ENCODE measurements at places on chromosomes 7 and 10.

- no peak for DNase-seq
Measured at GRCh38 chr7:102320181-102320580, 33.5 kb downstream of the SH2B2 start.

DNA sequence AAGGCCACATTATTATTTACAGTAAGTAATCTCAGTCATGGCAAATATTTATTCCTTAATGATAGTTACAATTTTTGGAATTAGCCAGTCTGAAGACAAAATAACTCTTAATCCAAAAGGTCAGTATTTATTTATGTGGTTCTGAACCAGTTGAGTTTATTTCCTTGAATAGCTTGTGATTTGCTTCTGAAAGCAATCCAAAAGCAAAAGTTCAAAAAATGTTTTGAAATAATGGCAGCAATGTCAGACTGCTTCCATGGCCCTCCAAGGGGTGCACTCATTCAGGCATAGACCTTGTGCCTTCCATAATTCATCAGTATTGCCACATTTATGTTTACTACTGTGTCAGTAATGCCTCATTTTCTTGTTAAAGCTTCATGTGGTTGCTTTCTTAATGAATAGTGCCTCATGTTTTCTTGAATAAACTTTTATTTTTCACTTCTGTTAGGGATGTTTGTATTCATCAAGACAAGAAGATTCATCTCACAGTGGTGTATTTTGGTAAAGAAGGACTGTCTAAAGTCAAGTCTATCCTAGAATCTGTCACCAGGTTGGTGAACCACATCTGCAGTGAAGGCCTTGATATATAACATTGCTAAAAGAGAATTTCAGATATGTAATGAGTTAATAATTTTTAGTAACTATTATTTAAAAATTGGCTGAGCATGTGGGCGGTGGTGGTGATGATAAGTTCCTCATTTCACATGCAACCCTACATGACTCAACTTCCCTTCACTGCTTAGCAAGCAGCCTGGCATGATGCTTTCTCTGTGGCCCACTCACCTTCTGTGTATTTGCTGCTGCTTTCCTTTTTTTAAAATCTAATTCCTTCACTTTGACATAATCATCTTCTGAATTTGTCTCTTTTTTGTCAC lies 22.0 kb downstream of the CSGALNACT2 start:
- DNase-seq, result peak; percentile 90

DNA sequence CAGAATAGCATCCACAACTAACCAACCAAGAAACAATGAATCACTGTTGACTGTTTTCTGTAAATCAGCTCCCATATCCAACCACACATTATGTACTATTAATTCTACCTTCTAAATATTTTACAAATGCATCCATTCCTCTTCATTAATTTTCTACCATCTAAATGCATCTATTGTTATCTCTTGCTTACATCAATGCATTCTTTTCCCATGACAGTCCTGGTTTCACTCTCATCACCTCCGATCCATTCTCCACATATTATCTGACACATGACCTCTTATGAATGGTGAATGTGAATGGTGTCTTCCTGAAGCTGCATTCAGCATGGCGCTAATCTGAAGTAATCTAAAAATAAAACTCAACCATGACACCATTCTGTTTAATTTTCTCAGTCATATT lies 153.8 kb upstream of the CALCR start:
- DNase-seq, result no peak

GRCh38 chr7:1716263-1717094 lies 46.4 kb downstream of the ELFN1 start:
- no peak for DNase-seq

- peak; percentile 70 for DNase-seq
Measured at GRCh38 chr7:116122972-116123595, 87.3 kb upstream of the TES start.

- peak; percentile 8 for DNase-seq
Measured at GRCh38 chr7:82183634-82184033, 259.9 kb downstream of the CACNA2D1 start.

DNA sequence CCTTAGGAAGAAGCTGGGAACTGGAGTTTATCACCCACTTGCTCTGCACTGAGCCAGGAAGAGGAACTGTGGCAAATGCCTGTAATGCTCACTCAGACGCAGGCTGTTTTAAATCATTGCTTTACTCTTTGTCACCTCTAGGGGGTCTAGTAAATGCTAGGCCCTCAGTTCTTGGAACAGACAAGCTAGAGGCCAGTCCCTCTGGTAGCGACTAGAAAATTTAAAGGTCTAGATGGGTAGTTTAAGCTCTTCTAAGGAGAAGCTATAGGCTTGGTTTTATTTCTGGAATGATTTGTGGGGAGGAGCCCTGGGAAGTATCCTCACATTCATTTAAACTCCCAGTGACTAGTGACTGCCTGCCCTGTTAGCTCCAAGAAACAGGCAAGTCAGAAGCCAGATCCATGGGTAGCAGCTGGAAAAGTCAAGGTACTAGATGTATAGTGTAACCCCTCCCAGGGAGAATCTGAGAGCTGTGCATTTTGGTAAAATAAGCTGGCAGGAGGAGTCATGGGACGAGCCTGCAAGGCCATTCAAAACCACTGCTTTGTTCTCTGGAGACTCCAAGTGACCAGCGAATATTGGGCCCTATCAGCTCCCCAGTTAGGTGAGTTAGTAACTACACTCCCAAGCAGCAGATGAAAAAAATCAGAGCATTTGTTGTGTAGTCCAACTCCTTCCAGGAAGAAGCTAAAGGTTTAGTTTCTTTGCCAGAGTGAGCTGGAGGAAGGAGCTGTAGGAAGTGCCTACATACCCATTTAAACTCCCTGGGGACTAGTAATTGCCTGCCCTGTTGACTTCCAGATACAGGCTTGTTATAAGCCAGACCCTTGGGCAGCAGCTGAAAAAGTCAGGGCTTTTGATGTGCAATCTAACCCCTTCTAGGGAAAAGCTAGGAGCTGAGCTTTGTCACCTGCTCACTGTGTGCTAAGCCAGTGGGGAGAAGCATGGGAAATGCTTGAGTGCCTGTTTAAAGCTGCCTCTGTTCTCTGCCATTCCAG lies 68.9 kb downstream of the DYNC1I1 start:
- no peak for DNase-seq

DNA sequence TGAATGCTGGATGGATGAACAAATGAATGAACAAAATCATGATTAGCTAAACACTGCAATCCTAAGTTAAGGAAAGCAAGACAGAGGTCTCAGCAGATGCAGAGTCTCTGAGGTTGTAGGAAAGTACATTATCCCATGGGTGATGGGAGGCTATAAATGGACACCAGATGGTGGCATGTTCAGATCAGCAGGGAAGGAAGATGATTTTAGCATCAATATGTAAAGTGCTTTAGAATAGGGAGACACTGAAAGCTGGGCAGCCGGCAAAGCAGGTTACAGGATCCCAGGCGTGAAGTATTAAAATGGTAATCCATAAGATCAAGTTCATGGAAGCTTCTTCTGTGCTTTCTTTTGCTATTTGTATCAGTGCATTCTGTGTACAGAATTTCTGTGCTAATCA lies 7.9 kb upstream of the RAPGEF5 start:
- no peak for DNase-seq

GRCh38 chr10:79459243-79459642 lies 13.8 kb upstream of the ZCCHC24 start:
- DNase-seq, result no peak

GRCh38 chr10:119613741-119614140 lies 17.0 kb upstream of the TIAL1 start:
- DNase-seq, result peak; percentile 49

DNA sequence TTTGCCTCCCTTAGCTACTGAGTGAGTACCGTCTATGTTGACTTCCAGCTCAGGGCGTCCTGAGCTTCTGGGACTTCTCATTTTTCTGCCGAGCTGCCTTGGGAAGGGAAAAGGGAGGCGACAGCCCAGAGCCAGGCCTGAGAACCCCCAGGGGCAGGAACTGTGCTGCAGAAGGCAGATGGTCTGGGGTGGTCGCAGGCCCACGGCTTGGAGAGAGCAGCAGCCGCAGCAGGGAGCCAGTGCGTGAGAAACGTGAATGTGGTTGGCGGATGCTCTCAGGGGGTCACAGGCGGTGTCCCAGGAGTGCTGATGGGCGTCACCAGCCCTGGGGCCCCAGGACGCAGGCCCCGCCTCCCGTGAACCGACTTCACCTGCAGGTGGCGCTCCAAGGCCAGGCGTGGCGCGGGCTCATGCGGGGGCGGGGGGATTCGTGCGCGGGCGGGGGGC lies 9.2 kb upstream of the PWWP2B start:
- peak; percentile 64 for DNase-seq

DNA sequence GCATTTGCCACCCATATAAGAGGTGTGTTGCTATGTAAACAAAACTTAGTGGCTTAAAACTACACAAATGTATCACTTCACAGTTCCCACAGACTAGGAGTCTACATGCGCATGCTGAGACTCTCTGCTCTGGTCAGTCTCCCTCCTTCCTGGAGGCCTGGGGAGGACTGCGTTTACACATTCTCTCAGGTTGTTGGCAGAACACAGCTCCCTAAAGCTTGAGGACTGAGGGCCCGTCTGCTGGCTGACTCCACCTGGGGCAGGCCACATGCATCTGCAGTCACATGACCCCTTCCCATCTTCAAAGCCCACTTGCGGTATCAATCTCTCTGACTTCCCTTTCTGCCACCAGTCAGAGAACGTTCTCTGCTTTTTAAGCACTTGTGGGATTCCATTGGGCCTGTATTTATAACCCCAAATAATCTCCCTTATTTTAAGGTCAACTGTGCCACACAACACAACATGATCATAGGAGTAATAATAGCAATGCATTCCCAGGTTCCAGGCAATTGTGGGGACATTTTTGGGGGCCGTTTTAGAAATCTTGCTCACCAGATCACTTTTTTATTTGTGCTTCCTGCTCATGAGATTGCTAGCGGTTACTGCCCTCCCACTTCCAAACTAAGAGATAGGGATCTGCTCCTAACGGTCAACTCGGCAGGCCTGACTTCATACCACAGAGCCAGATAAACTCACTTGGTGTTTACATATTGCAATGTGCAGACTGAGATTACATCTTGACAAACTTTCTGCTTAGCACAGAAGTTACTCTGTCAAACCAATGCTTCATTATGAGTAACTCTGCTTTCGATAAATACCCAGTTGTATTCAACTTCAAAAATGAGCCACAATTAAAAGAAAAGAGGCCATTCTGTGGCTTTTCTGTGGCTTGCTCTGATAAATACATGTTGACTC lies 96.3 kb downstream of the ALOX5 start:
- DNase-seq, result peak; percentile 34

DNA sequence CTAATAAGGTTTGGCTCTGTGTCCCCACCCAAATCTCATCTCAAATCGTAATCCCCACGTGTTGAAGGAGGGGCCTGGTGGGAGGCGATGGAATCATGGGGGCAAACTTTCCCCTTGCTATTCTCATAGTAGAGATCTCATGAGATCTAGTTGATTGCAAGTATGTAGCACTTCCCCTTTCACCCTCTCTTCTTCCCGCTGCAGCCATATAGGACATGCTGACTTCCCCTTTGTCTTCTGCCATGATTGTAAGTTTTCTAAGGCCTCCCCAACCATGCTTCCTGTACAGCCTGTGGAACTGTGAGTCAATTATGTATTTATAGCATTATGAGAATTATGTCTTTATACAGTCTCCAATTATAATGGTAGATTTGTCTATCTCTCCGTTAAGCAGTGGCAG lies 594.5 kb downstream of the ACTR3B start:
- no peak for DNase-seq

- DNase-seq, result no peak
Measured at GRCh38 chr10:58746474-58747185, 234.0 kb downstream of the BICC1 start.

DNA sequence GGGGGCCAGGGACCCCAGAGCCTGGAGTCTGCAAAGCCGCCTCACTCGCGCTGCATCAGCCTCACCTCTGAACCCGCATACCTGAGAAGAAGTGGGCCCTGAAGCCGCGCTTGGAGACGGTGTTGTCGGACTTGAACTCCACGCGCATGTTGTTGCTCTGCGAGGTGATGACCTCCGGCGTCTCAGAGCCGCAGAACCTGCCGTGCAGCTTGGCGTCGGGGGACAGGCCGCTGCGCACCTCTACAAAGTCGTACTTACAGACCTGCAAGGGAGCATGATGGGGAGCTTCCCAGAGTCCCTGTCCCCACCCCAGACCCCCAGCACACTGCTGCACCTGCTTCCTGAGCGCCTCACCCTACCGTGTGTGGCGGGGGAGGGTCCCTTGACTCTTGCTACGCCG lies 25.7 kb upstream of the OPALIN start:
- no peak for DNase-seq

DNA sequence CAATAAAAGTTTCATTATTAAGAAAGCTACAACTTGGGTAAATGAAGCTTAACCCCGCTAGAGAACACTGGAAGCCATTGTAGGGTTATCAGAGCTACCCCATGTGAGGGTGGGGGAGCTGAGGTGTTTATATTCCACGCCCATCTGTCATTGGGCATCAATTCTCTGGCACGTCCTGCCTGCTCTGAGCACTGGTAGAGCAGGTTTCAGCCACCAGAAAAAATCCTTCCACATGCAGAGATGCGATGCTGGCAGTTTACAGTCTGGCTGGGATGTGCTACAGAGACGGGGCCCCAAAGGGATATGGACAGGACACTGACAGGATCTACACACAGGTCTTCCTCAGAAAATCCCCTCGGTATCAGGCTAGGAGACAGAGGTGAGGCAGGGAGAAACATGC lies 15.9 kb upstream of the RAPGEF5 start:
- no peak for DNase-seq

GRCh38 chr7:71705217-71705616 lies 573.3 kb downstream of the GALNT17 start:
- no peak for DNase-seq

GRCh38 chr10:44907556-44907955 lies 3.6 kb upstream of the TMEM72 start:
- DNase-seq, result no peak

GRCh38 chr10:85578860-85579259 lies 787.7 kb downstream of the GRID1 start:
- no peak for DNase-seq

GRCh38 chr7:70068531-70068930 lies 470.3 kb downstream of the AUTS2 start:
- DNase-seq, result no peak

GRCh38 chr7:2915023-2915422 lies 70.9 kb upstream of the GNA12 start:
- no peak for DNase-seq

- DNase-seq, result no peak
Measured at GRCh38 chr7:133275008-133275407, 22.1 kb downstream of the EXOC4 start.

GRCh38 chr7:91344911-91345310 lies 80.7 kb downstream of the FZD1 start:
- DNase-seq, result no peak

GRCh38 chr7:91287371-91288084 lies 23.3 kb downstream of the FZD1 start:
- no peak for DNase-seq

DNA sequence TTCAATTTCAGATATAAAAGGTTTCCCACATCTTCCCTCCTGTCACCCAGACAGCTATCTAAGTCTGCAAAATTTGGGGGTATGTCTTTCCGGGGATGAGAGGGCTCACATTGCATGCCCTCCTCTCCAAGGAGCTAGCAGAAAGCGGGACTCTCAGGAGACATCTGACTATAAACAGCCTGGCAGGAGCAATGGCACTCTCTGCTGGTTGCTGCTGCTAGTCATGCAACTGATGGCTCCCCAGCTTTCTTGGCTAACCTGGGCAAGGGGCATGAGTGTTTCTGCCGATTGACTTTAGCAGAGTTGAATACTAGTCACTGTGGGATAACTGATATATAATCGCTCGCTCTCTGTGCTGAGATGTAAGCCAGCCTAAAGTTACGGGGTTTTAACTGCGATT lies 12.0 kb downstream of the TBX20 start:
- DNase-seq, result no peak

GRCh38 chr7:3922175-3922635 lies 621.2 kb downstream of the SDK1 start:
- peak; percentile 9 for DNase-seq
